ENCODE measurements at places on chromosomes 7 and 10.

- peak; percentile 19 for DNase-seq
Measured at GRCh38 chr10:8453587-8453986, 399.1 kb downstream of the GATA3 start.

DNA sequence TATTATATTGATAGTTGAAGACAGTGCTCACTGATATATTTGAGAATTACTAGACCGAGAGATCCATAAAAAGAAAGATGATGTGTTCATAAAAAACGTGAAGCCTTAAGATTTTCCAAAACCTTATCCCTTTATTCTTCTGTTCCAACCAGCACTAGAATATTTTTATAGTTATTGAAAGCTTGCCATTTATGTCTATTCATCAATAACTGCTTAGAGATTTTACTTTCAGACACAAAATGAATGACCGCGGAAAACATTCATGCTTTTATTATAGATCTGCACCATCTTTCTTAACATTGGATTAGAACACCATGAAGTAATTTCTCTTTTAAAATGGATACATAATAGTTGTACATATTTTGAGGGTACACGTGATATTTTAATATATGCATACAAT, 77.6 kb downstream of the FBXL13 start:
- DNase-seq, result no peak

- no peak for DNase-seq
Measured at GRCh38 chr10:86632009-86632800, 22.1 kb upstream of the OPN4 start.

DNA sequence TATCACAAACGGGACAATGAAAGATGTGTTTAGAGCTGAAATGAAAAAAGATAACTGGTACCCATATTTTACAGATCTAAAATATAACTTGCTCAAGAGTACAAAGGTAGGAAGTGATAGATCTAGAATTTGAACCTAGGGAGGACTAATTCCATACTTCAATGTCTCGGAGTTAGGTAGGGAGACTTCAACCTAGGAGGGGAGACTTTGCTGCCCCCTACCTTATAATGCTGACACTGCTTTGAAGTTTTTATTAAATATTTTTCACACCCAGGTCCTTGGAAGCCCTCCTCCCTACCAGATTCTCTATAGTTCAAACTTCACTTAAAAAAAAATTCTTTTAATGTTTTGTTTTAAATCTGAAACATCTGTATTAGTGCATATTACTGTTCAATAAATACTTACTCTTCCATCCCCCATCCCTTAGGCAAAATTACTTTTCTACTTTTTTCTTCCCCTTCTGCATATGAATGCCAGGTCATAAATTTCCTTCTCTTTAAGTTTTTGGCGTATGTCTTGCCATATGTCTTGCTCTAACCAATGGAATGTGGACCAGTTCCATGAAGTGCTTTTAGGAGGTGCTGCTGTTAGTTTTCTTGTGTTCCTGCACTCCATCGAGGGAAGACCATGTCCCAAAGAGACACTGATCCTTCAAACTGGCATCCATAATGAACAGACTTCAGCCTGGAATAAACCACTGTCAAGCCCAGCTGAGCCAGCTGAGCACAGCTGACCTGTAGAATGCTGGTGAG, 57.8 kb downstream of the MICU1 start:
- DNase-seq, result no peak

GRCh38 chr10:34918776-34919315, 103.8 kb upstream of the PARD3 start:
- DNase-seq, result no peak

- DNase-seq, result no peak
Measured at GRCh38 chr10:5890452-5890915, 441 bp downstream of the FBH1 start.

- DNase-seq, result no peak
Measured at GRCh38 chr7:135174941-135175340, 4.4 kb upstream of the CYREN start.

GRCh38 chr10:111784946-111785465, 398.6 kb downstream of the GPAM start:
- DNase-seq, result no peak

- DNase-seq, result no peak
Measured at GRCh38 chr7:102873470-102874165, 39.2 kb upstream of the LRRC17 start.

- no peak for DNase-seq
Measured at GRCh38 chr7:121480566-121481335, 84.6 kb upstream of the FAM3C start.

- no peak for DNase-seq
Measured at GRCh38 chr10:111087331-111087756, 10.5 kb downstream of the ADRA2A start.

- DNase-seq, result no peak
Measured at GRCh38 chr7:34762764-34763163, 104.7 kb downstream of the NPSR1 start.

DNA sequence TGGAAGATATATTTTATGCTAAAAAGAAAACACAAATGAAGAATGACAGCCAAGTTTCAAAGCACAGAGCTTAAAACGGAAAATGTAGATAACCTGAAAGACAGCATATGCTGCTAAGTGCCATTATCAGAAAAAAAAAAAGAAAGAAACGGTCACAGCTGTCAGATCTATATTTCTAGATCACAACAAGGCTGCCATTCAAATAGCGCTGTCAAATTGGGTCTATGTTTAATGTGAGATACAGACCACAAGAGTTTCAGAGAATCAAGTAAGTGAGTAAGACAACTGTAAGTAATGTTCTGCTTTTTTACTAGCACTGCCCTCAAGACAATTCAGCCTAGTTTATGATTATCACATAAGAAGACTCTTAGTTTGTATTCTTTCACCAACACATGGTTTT, 66.1 kb upstream of the RNF148 start:
- no peak for DNase-seq

DNA sequence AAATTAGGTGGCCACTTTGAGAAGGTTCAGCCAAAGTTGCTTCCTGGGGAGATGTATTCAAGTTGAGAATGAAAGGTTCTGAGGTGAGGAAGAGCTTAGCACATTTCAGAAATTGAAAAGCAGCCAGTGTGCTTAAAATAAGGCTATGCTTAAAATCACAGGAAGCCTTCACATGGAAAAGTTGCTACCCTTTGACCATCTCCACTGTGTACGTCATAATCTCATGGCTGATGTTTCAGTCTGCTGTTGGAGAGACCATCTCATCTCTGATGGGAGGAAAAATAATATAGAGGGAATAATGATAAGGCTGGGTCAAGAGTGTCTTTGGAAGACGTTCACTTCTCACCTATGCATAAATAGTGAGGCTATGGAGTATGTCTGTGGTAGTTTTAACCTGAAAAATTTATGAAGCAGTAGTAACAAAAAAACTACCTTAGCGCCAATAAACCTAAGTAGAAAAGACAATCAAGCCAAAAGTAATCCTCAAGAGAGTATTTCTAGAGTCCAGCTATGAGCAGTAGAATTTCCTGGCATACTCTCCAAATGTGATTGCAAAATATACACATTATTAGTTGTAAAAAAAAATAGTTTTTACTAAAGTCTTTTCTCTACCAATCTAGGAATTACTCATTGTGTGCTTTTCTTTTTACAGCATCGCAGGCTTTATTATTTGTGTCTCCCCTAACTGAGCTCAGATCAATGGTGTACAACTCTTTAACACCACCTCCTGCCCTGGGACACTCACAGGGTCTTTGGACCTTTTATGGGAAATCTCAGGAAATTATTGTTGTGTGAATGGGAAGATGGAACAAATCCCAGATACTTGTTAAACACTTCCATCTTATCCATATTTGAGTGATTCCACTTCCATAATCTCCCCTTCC, 435.2 kb upstream of the LRGUK start:
- peak; percentile 31 for DNase-seq

GRCh38 chr7:45242698-45243097, 85.1 kb downstream of the RAMP3 start:
- DNase-seq, result no peak

- DNase-seq, result no peak
Measured at GRCh38 chr7:23598296-23598695, 1.1 kb downstream of the CCDC126 start.

GRCh38 chr10:93452143-93452542, 30.0 kb downstream of the MYOF start:
- DNase-seq, result no peak

- no peak for DNase-seq
Measured at GRCh38 chr7:69169386-69169785, 428.9 kb upstream of the AUTS2 start.

DNA sequence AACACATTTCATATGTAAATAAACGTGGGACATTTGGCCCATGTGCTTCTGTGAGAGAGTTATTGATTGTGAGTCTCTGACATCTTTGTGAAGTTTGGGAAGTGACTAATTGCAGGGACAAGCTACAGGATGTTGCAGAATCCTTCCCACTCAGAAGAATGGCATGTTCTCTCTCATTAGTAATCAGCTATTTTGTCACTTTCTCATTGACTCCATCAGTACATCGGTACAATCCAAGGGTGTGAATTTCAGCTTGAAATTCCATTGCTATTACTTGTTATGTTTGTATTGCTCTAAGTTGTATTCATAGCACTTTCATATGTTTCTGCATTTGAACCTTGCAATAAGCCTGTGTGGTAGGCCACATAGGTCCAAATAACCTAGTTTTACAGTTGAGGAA, 100.0 kb upstream of the KCNMA1 start:
- DNase-seq, result no peak

DNA sequence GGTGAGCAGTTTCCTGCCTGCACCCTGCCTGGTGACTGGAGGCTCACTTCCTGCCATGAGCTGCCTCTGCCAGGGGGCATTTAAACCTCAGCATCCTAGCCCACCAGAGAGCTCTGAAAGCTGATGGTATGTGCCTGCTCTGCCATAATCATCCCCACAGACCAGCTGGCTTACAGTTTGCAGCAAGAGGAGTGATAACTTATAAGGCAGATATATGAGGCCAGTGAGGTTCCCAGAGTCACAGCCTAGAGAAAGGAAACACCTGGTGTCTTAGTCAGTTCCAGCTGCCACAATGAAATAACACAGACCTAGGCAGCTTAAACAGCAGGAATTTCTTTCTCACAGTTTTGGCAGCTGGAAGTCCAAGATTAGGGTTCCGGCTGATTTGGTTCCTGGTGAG, 232.0 kb downstream of the PAXIP1 start:
- no peak for DNase-seq

GRCh38 chr7:107370816-107371215, 99.0 kb upstream of the GPR22 start:
- no peak for DNase-seq

GRCh38 chr10:78044699-78045098, 11.0 kb downstream of the RPS24 start:
- DNase-seq, result no peak

DNA sequence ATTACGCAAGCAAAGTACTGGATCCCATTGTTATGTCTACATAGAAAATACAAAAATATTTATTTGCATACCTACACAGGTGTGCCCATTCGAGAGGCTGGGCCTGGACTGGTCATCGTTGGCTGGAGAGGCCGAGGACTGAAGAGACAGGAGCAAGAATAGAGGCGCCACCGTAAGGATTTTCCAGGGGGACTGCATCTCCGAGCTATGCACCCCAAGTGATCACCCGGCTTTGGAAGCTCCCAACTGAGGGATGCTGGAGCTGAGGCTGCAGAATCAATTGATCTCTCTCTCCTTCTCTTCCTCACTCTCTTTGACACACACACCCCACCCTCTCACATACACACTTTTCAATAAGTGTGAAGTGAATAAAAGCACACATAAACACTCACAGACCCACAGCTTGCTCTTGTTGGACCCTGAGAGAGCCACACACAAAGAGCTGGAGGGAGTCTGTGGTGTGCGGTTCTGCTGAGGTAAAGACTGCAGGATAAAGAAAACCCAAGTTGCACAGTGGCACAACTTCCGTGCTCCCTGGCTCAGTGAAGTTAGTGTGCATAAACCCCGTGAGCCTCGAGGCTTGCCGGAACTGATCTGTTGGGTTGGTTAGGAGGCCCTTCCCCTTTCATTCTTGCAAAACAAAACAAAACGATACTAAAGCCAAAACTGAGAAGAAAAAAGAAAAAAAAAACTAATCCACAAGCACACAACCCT, at the start of gene AOAH:
Gene AOAH (minus strand): TSS at position 544 of the 714 bp plus-strand sequence. CDS start 346 bp downstream, at position 198.
- peak; percentile 24 for DNase-seq

- no peak for DNase-seq
Measured at GRCh38 chr7:120794106-120794729, 63.7 kb downstream of the TSPAN12 start.

GRCh38 chr7:86158111-86158510, 485.6 kb upstream of the GRM3 start:
- no peak for DNase-seq

- no peak for DNase-seq
Measured at GRCh38 chr10:29189256-29189655, 99.6 kb upstream of the LYZL1 start.

GRCh38 chr10:92126100-92126650, 164.7 kb downstream of the CPEB3 start:
- DNase-seq, result no peak

DNA sequence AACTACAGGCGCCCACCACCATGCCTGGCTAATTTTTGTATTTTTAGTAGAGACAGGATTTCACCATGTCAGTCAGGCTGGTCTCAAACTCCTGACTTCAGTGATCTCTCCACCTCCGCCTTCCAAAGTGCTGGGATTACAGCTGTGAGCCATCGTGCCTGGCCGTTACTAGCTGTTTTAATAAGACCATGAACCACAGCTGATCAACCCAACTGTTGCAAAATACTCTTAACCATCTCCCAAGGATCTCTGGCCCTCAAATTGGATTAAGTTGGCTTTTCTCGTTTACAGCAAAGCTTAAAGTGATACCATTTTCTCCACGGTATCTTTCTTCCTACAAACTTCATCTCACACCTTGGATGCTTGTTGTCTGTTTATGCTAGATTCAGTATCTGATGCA, 18.3 kb downstream of the ZFAND2A start:
- DNase-seq, result no peak

GRCh38 chr10:49055221-49055849, 60.0 kb downstream of the VSTM4 start:
- DNase-seq, result no peak

DNA sequence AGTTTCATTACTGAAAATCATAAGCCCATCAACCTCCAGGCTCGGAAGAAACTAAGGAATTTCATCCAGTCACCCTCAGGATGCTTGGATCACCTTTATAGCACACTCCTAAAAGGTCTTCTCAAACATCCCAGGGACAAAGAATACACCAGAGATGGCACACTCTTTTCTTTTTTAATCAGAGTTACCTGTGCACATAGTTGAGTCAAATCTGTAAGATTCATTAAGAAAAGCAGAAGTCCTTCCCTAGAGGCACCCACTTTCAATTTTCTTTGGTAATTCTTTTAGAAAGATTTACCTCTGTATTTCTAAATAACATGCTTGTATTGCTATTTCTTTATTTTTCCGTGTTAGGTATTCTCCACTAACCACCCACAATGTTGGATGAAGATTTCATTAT, 50.6 kb upstream of the IL6 start:
- no peak for DNase-seq

GRCh38 chr7:128014811-128015210, 16.4 kb downstream of the LRRC4 start:
- no peak for DNase-seq
